ENCODE measurements at places on chromosomes 3 and 15.

DNA sequence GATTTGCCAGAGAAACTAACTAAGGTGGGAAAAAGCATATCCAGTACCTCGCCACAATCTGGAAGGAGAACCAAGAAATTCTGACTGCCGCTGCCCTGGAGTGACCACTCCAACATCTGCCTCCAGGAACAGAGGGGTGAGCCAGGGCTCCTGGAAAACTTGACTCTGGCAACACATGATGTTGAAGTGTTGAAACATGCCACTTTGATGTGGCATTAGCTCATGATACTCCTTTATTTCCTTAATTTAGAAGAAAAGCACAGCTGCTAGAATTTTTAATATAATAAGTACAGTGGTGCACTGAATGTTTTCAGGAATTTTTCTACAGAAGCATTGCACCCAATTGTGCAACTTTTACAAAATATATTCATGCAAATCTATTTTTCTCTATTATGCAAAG is 109.9 kb upstream of the BCL6 start:
- DNase-seq = no peak

DNA sequence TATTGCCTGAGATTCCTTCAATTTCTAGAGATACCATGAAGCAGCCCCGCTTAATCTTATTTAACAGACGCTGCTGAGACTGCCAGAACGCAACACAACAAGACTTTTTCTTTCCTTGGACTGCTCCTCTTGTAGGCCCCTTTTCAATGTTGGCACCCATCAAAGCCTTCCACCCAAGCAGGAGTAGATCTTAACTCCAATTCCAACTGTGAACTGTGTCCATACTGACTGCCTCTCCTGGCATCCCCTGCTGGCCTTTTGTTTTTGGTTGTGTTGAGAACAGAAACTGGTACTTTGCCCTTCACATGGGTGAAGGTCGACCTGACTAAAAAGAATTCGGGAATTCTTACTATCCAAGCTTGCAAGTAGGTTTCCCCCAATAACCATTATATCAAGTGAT is 50.2 kb downstream of the TRIM71 start:
- DNase-seq = no peak

GRCh38 chr15:59185725-59186124 is 20.9 kb upstream of the LDHAL6B start:
- DNase-seq = no peak

DNA sequence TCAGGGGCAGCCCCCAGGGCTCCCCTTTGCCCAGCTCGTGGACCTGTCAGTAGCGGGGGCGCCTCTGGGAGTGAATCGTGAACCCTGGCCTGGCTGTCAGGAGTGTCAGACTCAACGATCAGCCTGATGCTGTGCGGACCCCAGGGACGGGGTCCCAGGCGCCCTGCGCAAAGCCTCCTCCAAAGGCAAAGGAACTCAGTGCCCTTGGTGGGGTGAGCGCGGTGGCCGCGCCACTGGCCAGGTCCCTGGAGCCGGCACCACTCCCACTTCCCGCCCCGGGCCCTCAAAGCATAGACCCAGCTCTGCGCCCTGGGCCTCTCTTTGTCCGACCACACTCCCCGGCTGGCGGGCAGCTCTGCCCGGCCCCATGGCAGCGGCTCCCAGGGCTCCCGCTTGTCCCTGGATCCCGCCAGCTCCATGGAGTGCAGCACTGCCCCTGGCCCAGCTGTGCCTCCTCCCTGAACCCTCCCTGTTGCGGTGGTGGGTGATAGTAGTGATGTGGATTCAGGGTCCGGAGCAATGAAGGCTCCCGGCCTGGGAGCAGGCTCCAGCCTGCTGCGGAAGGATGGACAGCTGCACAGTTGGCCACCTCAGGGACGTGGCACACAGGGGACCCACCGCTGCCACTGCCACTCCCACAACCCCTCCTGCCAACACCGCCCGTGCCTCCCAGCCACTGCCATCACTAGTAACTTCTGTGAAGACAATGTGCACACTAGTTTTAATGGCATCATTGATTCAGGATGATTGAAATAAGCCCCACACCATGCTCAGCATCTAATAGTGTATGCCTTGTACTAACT is 263.8 kb downstream of the ZBBX start:
- DNase-seq = no peak

DNA sequence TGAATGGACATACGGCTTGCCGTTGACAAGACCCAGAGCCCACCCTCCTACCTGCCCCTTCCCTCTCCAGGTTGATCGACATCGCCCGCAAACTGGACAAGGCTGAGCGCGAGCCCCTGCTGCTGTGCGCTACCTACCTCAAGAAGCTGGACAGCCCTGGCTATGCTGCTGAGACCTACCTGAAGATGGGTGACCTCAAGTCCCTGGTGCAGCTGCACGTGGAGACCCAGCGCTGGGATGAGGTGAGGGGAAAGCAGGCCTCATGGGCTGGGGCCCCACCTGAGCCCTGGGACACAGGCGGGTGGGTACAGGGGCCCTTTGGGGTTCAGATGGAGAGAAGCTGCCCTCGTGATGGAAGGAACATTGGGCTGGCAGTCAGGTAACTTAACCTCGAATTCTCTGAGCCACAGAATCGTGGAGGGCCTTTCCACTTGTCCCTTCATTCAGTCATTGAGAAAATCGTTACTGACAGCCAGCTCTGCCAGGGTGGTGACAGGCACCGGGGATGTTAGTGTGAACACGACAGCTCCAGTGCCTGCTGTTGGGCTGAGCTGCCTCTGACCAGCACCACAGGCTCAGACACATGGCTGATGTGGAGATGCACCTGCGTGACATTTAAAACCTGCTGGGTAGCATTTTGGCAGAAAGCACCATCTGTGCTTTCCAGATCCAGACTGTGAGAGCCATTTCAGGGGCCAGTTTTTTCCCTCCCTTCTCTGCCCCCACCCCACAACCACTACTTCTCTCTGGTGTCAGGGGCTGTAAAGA is 25.6 kb upstream of the RHO start:
- DNase-seq = no peak

GRCh38 chr3:139597947-139598346 is 58.4 kb upstream of the RBP1 start:
- DNase-seq = no peak

DNA sequence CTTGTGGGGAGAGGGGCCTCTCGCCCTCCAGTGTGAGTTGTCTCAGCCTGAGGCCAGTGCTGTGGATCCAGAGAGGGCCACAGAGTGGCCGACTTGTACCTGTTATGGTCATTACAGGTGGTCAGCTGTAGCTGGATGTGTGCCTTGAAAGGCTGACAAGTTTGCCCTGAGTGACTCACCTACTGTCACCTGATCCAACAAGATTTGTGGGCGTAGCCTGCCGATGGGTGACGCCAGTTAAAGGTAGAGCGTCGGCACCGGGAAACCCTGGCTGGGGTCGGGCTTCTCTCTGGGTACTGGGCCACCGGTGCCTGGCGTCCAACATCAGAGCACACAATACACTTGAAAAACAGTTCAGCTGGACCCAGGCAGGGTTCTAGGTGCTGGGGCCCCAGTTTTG is 2.8 kb upstream of the ISG20 start:
- no peak for DNase-seq

DNA sequence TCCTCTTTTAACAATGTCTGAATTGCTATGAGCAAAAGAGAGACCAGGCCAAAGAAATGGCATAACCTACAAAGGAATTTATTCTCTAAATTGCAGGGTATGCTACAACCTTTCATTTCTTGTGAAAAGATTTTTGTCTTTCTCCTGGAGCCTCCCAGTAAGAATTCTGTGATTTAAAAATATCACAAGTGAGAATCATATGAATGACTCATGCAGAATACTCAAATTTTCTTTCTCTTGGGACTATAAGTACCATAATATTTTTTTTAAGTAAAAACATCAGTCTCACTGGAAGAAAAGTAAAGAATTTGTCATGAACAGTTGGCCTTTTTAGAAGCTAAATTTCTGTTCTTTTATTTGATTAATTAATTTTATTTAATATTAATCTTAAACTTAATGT is 26.3 kb downstream of the SYNPR start:
- DNase-seq = no peak

- DNase-seq = no peak
Measured at GRCh38 chr3:106466881-106467280, 598.1 kb upstream of the CBLB start.

Measured in mesenteric fat pad (tissue), 1 donor.